ENCODE measurements at places on chromosomes 16 and 17.

- no peak overlapping the region for H3K4me3 ChIP-seq
- H3K4me1 ChIP-seq = no peaks in the 10 kb centered on the region
- H3K36me3 ChIP-seq = no peaks in the 10 kb centered on the region
- no peak overlapping the region for H3K27ac ChIP-seq
These were observed 60.5 kb downstream of the CMIP start for GRCh38 chr16:81505011-81505661.

DNA sequence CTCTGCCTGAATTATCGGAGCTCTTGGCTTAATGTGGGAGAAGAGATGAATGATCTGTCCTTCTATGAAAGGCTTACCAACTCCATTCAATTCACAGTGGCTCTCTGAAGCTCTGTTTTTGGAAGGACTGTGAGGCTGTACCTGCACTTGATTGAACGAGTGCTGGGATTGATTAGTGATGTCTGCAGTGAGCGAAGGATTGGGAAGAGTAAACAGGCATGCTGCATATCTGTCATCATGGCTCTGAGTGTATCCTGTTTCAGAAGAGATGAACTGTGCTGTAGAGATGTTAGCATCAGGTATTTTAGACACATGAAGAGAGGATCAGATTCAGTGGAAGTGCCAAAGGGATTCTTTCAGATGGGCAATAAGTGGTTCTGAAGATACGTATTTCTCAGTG lies 564.0 kb downstream of the MAF start:
- no peaks in the 10 kb centered on the region for H3K36me3 ChIP-seq
- no peak for DNase-seq
- H3K27ac ChIP-seq = no peak overlapping the region
- no peak overlapping the region for H3K4me3 ChIP-seq

GRCh38 chr17:10357768-10358167 lies 15.0 kb downstream of the MYH13 start:
- H3K27ac ChIP-seq = no peak overlapping the region
- no peaks in the 10 kb centered on the region for H3K36me3 ChIP-seq
- no peaks in the 10 kb centered on the region for H3K27me3 ChIP-seq
- H3K4me1 ChIP-seq = no peaks in the 10 kb centered on the region

DNA sequence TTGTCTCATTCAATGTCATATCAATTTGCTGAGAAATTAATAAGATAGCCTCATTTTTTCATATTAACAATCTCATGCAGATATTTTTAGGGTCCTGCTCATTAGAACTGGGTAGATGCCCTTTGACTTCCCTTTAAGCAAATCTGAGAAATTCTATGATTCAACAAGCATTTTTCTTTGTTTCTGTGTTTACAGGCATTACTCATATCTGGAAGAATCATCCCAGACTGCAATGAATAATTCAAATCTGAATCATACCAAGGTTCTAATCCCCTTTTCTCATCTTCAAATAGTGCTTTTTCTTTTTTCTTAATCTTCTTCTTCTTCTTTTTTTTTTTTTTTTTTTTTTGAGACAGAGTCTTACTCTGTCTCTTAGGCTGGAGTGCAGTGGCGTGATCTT lies 69.2 kb upstream of the KIFC3 start:
- H3K36me3 ChIP-seq = no peaks in the 10 kb centered on the region
- H3K27ac ChIP-seq = no peak overlapping the region
- no peak overlapping the region for H3K4me3 ChIP-seq
- H3K4me1 ChIP-seq = no peaks in the 10 kb centered on the region
- no peaks in the 10 kb centered on the region for H3K27me3 ChIP-seq

GRCh38 chr17:44005527-44006271 lies 1.3 kb downstream of the NAGS start:
- peak; percentile 63 for DNase-seq
- no peaks in the 10 kb centered on the region for H3K27me3 ChIP-seq
- peaks cover 51% of the 10 kb centered on the region for H3K36me3 ChIP-seq
- peak overlapping the region; percentile 99 for H3K27ac ChIP-seq

GRCh38 chr17:77779711-77780539 lies 178.6 kb upstream of the TNRC6C start:
- no peaks in the 10 kb centered on the region for H3K4me1 ChIP-seq
- DNase-seq = no peak
- H3K27ac ChIP-seq = peak overlapping the region; percentile 42
- no peaks in the 10 kb centered on the region for H3K36me3 ChIP-seq
- H3K4me3 ChIP-seq = no peak overlapping the region
- peaks cover 5% of the 10 kb centered on the region for H3K27me3 ChIP-seq

DNA sequence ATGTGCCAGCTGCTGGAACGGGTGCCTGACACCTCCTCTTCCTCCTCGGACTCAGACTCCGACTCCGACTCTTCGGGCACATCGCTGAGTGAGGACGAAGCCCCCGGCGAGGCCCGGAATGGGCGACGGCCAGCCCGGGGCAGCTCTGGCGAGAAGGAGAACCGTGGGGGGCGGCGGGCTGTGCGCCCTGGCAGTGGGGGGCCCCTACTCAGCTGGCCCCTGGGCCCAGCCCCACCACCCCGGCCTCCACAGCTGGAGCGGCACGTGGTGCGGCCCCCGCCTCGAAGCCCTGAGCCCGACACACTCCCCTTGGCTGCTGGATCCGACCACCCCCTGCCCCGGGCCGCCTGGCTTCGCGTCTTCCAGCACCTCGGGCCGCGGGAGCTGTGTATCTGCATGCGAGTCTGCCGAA lies 6.8 kb downstream of the FBXL19 start:
- H3K27me3 ChIP-seq = no peaks in the 10 kb centered on the region
- H3K4me3 ChIP-seq = no peak overlapping the region
- no peak overlapping the region for H3K27ac ChIP-seq
- no peaks in the 10 kb centered on the region for H3K4me1 ChIP-seq

DNA sequence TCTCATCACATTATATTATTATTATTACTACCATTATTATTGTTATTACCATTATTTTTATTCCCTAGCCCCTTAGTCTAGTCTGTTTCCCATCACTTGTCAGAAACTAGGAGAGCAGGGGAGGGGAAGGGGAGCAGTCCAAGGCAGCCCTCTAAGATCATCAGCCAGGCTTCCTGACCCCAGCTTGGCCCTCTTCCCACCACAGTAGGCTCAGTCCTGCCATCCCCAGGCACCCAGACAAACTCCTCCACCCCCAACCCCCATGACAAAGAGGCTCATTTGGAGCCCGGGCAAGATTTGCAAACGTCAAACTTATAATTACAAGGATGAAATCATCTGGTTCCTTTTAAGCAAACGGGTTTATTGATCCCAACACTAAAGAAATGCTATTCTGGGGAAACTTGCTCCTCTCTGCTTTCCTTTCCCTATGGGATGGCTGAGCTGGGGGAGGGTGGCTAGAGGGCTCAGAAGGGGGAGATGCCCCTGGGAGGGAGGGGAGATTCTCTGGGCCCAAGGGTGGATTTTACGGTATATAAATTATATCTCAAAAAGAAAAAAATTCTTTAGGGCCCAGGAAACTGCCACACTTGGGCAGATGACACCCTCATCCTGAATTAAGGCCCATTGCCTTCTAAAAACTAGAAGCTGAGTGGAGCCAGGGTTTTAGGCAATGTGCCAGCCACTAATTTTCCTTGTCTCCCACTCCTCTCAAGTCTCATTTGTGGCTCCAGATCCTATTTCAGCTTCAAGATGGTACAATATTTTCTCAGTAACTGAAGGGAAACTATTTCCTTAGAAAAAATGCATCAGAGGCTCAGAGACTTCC lies 4.4 kb upstream of the CBFB start:
- no peaks in the 10 kb centered on the region for H3K4me1 ChIP-seq
- no peaks in the 10 kb centered on the region for H3K36me3 ChIP-seq
- H3K4me3 ChIP-seq = no peak overlapping the region
- DNase-seq = no peak
- no peak overlapping the region for H3K27ac ChIP-seq

DNA sequence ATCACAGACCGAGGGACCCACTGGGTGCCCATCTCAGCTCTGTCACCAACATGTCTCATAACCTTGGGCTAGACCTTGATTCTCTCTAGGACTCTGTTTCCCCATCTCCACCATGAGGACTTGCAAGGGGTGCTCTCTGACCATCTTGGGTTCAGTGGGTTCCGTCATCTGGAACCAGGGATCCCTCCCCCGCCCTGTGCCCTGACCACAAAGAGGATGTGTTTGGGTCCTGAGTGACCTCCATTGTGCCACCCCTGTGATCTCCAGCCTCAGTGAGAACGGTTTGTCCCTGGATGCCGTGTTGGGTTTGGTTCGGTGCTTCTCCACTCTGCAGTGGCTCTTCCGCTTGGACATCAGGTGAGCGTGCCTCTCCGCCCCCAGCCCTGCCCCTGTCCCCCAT lies 49.1 kb upstream of the CPNE2 start:
- no peaks in the 10 kb centered on the region for H3K4me1 ChIP-seq
- H3K27ac ChIP-seq = no peak overlapping the region
- H3K36me3 ChIP-seq = peaks cover 9% of the 10 kb centered on the region
- H3K27me3 ChIP-seq = no peaks in the 10 kb centered on the region

GRCh38 chr17:45964634-45965033 lies 34.4 kb upstream of the STH start:
- no peak for DNase-seq
- no peak overlapping the region for H3K4me3 ChIP-seq
- H3K4me1 ChIP-seq = no peaks in the 10 kb centered on the region
- no peaks in the 10 kb centered on the region for H3K27me3 ChIP-seq
- H3K27ac ChIP-seq = no peak overlapping the region

DNA sequence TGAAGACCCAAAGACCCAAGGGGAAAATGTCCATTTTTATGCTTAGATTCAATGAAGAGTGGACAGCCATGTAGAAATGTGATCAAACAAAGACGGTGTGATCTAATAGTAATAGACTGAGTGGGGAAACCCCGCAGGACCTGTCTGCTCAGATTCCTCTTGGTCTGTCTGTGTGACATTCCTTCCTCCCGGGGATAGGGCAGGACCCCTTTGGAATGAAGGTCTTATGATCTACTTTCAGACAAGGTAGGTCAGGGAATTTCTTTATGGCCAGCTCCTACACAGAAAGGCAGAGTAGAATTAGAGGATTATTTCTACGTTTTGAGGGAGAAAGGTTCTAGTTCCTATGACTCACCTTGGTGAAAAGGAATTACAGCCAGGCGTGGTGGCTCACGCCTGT lies 267.6 kb downstream of the STX8 start:
- no peaks in the 10 kb centered on the region for H3K27me3 ChIP-seq
- DNase-seq = no peak
- no peak overlapping the region for H3K4me3 ChIP-seq
- no peaks in the 10 kb centered on the region for H3K36me3 ChIP-seq
- H3K27ac ChIP-seq = no peak overlapping the region

DNA sequence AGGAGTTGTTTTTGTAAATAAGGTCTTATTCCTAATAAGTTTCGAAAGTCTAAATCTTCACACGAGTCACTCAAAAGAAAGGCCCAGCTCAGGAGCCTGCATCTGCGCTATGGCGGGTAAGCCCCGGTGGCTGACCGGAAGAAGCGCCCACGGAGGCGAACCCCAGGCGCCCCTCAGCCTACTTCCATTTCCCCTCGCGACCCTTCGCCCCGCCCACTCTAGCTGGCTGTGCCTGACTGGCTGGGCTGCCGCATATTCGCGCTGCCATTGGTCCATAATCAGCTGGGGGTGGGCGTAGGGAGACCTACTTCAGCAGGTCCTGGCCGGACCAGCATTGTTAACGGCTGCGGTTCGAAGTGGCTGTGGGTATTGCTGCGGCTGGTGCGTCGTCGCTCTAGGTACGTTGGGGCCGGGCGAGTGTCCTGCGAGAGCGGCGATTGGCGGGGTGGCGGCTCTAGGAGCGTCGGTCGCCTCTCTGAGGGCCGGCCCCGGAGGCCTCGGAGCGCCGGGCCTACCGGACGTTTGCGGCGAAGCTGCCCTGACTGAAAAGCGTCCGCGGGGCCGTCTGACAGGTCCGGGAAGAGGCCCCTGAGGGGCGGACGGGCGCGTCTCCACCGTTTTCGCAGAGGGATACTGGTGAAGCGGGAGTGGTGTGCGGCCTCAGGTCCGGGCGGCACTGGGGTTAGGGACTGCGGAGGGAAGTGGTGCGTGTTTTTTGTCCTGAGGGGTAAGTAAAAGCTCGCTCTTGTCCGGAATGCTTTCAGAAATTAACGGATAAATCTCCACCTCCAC lies at the start of gene ATF7IP2:
Gene ATF7IP2 (plus strand): TSS at position 337 of the 792 bp plus-strand sequence. CDS start 44,560 bp downstream, outside the sequence.
- H3K27ac ChIP-seq = peak within 1 kb of the TSS; percentile 47
- H3K4me1 ChIP-seq = peaks cover 5% of the 10 kb centered on the region
- no peaks in the 10 kb centered on the region for H3K36me3 ChIP-seq
- H3K4me3 ChIP-seq = peak within 1 kb of the TSS; percentile 69
- no peaks in the 10 kb centered on the region for H3K27me3 ChIP-seq

DNA sequence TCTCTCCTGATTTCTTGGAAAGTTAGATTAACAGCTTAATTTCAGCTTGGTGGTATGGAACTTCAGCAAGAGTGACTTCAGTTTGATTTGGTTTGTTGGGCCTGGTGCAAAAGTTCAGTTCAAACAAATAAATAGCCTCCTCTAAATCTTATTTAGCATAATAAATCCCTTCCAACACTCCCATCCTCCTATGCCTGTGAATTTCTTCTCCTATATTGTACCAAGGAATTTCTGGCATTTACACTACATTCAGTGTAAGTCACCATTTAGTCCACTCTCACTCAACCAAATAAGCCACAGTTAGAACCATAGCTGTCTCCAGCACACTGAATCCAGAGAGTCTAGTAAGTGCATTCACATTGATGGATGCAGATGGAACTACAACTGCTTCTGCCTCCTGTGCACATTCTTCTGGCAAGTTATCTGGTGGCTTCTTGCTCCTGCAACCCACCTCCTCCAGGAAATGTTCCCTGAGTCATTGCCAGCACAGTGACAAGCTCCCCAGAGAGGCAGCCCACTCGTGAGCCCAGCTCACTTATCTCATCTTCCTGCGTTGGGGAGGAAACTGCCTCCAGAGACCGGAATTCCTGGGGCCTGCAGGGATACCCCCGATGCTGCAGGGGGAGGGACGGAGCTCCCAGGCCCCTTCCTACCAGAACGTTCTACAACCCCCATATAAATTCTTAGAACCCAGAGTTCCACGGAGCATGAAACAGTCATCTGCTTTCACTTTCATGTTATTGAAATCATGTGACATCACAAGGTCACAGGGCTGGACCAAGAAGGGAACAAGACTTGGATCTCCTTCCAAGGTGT lies 318.3 kb downstream of the PHKB start:
- DNase-seq = no peak
- no peaks in the 10 kb centered on the region for H3K36me3 ChIP-seq
- peak overlapping the region; percentile 26 for H3K4me3 ChIP-seq

DNA sequence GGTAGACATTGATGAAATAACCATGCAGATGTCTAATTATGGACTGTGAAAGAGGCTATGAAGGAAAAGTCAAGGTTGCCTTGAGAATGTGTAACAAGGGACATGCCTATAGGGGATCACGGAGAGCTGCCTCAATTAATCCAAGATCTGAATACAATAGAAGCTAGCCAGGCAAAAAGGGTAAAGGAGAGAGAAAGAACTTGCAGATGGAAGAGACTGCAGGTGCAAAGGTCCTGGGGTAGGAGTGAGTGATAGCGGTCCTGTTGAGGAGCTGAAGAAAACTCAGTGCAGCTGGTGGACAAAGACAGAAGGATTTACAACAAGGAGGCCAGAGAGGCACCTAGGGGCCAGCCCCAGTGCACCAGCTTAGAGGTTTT lies 15.9 kb upstream of the TNS4 start:
- no peaks in the 10 kb centered on the region for H3K36me3 ChIP-seq
- H3K4me1 ChIP-seq = peaks cover 5% of the 10 kb centered on the region
- peak overlapping the region; percentile 64 for H3K27ac ChIP-seq
- DNase-seq = no peak
- no peak overlapping the region for H3K4me3 ChIP-seq
